ENCODE measurements at places on chromosomes 7 and 10. TPM values are rescaled to one million over a fixed set of nuclear protein-coding genes. Genes with fewer than 3 reads are reported as not detected.

Gene SERPINE1
- total RNA-seq = 37.9 TPM

Gene FRAT1
- total RNA-seq = 2.2 TPM

Gene LRRN3
- total RNA-seq = 1.4 TPM

Gene FZD1
- total RNA-seq = 22.9 TPM

Gene HOXA6
- 0.09 TPM for total RNA-seq

Gene ATRNL1
- 0.16 TPM for total RNA-seq

Gene GRM3
- not detected for total RNA-seq

Gene AKR1C3
- 170 TPM for total RNA-seq

Gene SPDYE16
- total RNA-seq = under 0.01 TPM

Gene PNLIPRP1
- not detected for total RNA-seq

Gene CALCR
- not detected for total RNA-seq

Gene TLX1
- not detected for total RNA-seq

Gene SEC31B
- total RNA-seq = 3.9 TPM

Gene NANOS1
- 0.09 TPM for total RNA-seq

Gene BLNK
- total RNA-seq = 0.09 TPM

Gene GPC2
- 1.5 TPM for total RNA-seq

Gene LRRC18
- not detected for total RNA-seq

Gene HMX3
- total RNA-seq = 0.16 TPM

Gene SCART1
- total RNA-seq = 3.7 TPM

Gene XRCC2
- total RNA-seq = 0.26 TPM

Gene TUBAL3
- not detected for total RNA-seq

Gene DNAH11
- total RNA-seq = under 0.01 TPM

Gene RBP3
- not detected for total RNA-seq

Gene GNB2
- total RNA-seq = 53.9 TPM

Gene SLC26A3
- not detected for total RNA-seq

Gene AOAH
- not detected for total RNA-seq

Gene SLC37A3
- total RNA-seq = 77.6 TPM

Gene WDR86
- total RNA-seq = 0.95 TPM

Gene PAPOLB
- total RNA-seq = under 0.01 TPM

Gene STEAP1B
- total RNA-seq = 21.0 TPM

Gene SDHAF3
- total RNA-seq = 14.9 TPM

Gene CPA2
- not detected for total RNA-seq

Gene C10orf105
- total RNA-seq = under 0.01 TPM

Gene PALD1
- total RNA-seq = 0.43 TPM

Gene CHRM2
- 3.0 TPM for total RNA-seq

Gene GJD4
- not detected for total RNA-seq

Gene AGBL3
- 0.52 TPM for total RNA-seq

Gene CCL26
- total RNA-seq = 1.4 TPM

Gene ODAD2
- total RNA-seq = under 0.01 TPM

Gene IDI2
- not detected for total RNA-seq

Gene SNCG
- total RNA-seq = 69.4 TPM

Gene C10orf53
- total RNA-seq = not detected

Gene C10orf67
- total RNA-seq = not detected

Gene OPN4
- total RNA-seq = not detected

Gene ASB10
- total RNA-seq = not detected

Gene PRLHR
- not detected for total RNA-seq

Gene CALD1
- total RNA-seq = 221 TPM

Gene TWIST1
- 127 TPM for total RNA-seq

Gene OR6B1
- not detected for total RNA-seq

Gene GSAP
- 3.2 TPM for total RNA-seq

Gene FAM237B
- not detected for total RNA-seq

Gene PCLO
- under 0.01 TPM for total RNA-seq

Gene CRHR2
- total RNA-seq = not detected

Gene SLK
- total RNA-seq = 57.7 TPM
